Posterior vena cava (tissue), 2 donors: ENCODE measurements at places on chromosomes 16 and 17. TPM values are rescaled to one million over a fixed set of nuclear protein-coding genes. Genes with fewer than 3 reads are reported as not detected.

GRCh38 chr16:23330583-23331249 lies 28.6 kb downstream of the SCNN1B start:
- DNase-seq: peak; percentile 53

DNA sequence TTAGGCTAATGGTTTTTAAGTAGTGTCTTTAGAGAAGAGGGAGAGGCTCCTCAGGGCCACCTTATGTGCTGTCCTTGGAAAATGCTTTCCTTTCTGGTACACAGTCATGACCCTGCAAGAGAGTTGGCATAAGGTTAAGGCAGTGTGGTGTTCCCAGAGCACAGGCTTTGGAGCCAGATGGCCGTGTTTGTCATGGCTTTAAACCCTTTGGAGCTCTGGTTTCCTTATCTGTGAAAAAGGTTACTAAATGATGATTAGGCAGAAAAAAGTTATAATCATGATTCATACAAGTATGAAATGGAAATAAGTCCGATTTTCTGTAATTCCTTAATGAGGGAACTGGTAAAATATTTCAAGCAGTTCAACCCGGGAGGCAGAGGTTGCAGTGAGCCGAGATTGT lies 13.2 kb downstream of the UTP4 start:
- no peak for DNase-seq

- no peak for DNase-seq
Observed at GRCh38 chr16:68384288-68385161, 63.8 kb downstream of the SMPD3 start.

GRCh38 chr16:83085660-83086059 lies 458.9 kb downstream of the CDH13 start:
- DNase-seq: no peak

ARHGAP44 gene
- 6.0 TPM for total RNA-seq

EVPLL gene
- total RNA-seq: not detected

- no peak for DNase-seq
Observed at GRCh38 chr17:3979290-3979611, 15.0 kb upstream of the ATP2A3 start.

GRCh38 chr17:79148584-79148983 lies 74.0 kb downstream of the ENGASE start:
- DNase-seq: no peak

- DNase-seq: no peak
Observed at GRCh38 chr16:79195938-79196337, 404.6 kb downstream of the MAF start.

DNA sequence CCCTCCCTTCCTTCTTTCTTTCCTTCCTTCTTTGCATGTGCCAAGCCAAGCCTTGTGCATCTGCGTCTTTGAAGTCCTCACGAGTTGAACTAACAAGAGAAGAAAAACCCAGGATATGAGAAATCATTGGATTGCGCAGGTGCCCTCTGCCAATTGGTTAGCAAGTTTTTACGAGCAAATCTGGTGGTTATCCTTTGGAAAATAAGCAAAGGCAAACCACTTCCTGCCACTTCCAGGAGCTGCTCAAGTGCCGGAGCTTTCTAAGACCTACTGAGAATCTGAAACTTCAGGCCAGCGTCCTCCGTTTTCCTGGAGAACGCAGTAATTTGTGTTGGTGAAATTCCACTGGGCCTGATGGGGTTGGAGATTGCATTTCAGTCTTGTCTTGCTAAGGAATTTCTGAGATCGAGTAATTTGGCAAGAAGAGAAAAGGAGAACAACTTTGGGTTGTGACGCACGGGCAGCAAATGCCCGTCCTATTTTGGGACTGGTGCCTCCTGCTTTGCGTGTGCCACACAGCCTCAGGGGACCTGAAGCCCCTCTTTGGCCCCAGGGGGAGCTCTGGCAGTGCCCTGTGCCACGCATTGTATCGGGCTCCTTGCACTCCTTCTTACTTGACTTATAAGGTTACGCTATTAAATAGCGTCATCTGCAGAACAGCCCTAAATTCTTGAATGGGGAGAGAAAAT lies 56.4 kb downstream of the CMIP start:
- peak; percentile 87 for DNase-seq

- DNase-seq: peak; percentile 96
Observed at GRCh38 chr17:48618256-48618896, 3.3 kb upstream of the HOXB8 start.

- no peak for DNase-seq
Observed at GRCh38 chr17:18228176-18228682, 2.8 kb downstream of the LLGL1 start.

DNA sequence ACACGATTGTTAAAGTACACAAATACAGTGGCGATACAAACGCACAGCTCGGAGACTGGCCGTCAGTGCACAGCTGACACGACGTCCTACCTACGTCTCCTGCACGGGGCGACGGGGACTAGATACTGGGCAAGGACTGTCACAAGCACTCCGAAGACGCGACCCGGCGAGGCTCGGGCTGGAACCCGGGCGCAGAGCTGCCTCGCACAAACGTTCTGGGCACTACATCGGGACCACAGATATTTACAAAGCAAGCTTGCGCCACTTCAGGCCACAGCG lies 13.8 kb downstream of the SLC16A3 start:
- DNase-seq: no peak

GRCh38 chr16:30934827-30935557 lies 11.6 kb downstream of the FBXL19 start:
- DNase-seq: no peak

DNA sequence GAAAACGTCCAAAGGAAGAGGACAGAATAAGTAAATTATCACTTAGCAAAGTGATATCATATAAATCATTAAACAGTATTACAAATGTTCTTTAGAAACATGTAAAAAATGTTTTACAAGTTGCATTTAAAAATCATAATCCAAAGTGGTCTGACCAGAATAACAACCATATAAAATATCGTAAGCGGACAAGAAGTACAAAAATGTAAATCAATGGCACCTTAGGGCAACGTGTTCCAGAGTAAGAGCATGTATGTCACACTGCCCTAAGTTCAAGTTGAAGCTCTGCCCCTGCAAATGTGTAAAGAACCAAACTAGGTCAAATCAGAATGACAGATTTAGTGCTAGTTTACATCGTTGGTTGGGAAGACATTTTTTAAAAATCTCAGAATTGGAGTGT lies 11.4 kb downstream of the USP31 start:
- DNase-seq: no peak

DNA sequence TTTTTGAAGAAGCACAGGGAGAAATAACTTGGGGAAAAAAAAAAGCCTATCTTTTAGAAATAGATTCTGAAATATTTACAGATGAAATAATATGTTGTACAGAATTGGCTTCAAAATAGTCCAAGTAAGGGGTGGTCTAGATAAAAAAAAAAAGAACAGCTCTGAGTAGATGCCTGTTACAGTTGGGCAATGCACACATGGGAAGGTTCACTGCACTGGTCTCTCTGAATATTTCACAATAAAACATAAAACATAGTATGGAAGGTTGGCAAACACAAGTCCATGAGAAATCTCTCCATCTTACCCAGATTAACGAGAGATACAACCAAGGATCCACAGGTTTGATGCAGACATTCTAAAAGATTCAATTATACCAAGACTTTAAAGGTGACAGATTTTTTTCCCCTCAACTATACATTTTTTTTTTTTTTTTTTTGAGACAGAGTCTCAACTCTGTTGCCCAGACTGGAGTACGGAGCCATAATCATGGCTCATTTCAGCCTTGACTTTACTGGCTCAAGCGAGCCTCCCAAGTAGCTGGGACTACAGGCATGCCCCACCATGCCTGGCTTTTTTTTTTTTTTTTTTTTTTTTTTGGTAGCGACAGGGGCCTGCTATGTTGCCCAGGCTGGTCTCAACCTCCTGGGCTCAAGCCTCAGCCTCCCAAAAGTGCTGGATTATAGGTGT lies 58.0 kb downstream of the KANSL1 start:
- no peak for DNase-seq

DNA sequence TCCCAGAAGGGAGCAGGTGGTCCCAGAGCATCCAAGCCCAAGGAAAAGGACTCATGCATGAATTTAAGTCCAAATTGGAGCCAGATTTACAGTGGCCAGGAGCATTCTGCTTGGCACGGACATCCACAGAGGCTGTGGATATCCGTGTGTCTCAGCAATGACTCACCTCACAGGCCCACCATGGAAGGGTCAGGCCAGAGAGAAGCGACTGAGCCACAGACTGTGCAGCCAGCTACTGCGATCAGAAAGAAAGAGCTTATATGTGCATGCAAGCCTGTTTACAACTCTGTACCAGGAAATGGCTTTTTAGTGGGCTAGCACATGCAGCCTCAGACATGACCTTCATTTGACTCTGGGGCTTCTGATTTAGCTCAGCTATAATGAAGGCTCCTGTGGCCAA lies 231.0 kb downstream of the C16orf95 start:
- DNase-seq: no peak

DNA sequence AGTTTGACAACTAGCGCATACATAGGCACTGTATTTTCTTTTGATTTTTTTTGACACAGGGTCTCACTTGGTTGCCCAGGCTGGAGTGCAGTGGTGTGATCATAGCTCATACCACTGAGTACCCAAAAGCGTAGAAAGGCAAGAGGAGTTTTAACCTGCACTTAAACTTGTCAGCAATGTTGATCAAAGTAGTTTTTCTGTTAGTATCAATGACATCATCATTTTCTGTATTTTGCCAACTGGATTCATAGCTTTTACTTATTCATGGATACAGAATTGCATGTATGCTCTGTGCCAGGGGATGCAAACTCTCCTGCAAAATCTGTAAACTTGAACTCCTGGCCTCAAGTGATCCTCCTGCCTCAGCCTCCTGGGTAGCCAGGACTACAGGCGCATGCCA lies 55.9 kb upstream of the ATP2A3 start:
- DNase-seq: no peak

IKZF3 gene
- 1.6 TPM for total RNA-seq

DNA sequence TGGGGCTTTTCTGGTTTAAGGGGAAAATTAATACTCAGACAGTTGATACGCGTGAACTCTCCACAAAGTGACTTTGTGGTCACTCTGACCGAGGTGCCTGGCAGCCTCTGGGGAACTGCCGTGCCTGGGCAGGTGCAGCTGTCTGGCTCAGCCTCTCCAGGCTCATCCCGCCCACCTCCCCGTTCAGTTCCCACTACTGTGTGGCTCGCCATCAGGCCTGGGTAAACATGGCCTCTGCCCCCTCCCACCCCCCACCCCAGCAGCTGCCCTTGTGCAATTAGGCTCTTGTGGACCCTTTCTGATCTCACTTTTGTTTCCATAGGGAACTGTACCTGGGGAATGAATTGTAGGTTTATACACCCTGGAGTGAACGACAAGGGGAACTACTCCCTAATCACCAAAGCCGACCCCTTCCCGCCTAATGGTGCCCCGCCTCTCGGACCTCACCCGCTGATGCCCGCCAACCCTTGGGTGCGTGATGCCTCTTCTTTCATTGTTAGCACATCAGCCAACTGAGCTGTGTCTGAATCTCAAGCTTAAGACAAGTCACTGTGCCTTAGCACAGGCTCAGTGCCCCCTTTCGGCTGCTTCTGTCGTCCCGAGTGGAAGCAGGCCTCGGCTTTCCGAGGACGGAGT lies 27.8 kb downstream of the ZC3H18 start:
- no peak for DNase-seq

STAT5A gene
- 30.7 TPM for total RNA-seq

NDRG4 gene
- total RNA-seq: 5.8 TPM

- no peak for DNase-seq
Observed at GRCh38 chr17:50129353-50129727, 620 bp downstream of the SAMD14 start.

DNA sequence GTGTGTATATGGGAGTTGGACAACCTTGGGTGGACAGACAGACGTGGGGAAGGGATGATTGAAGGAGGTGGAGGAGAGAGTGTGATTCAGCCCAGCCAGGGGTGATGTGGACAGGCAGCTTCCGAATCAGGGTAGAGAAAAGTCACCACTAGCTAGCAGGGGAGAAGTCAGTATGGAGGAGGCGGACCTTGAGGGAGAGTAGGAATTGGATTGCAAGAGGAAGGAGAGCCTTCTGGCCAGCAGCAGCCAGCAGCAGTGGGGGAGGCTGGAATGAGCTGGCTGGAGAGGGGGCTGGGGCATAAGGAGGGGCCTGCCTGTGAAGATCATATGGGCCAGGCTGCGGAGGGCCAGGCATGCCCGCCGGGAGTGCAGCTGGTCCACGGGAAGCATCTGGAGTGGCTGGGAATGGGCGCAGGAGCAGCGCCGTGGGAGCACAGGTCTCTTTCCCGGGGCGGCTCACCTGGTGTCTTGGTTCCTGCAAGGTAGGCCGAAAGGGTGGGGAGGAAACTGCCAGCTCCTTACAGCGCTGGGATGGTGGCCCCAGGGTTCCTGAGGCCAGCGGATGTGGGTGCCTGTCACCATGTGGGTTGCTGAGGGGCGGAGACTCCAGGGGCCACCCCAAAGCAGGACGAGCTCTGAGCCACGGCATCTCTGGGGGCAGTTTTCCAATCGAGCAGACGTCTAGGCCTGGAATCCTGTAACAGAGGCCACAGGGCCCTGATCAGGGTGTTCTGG lies 235.3 kb downstream of the SEC14L1 start:
- no peak for DNase-seq

PLEKHM1 gene
- 45.3 TPM for total RNA-seq

- peak; percentile 99 for DNase-seq
Observed at GRCh38 chr16:2047330-2048115, at the start of the genes NTHL1 and TSC2. Gene NTHL1, minus strand, starts transcription at chr16:2047834. Its CDS starts 11 bp downstream, at chr16:2047823. Gene TSC2, plus strand, starts transcription at chr16:2047985. Its CDS starts 631 bp downstream, at chr16:2048616.

DNA sequence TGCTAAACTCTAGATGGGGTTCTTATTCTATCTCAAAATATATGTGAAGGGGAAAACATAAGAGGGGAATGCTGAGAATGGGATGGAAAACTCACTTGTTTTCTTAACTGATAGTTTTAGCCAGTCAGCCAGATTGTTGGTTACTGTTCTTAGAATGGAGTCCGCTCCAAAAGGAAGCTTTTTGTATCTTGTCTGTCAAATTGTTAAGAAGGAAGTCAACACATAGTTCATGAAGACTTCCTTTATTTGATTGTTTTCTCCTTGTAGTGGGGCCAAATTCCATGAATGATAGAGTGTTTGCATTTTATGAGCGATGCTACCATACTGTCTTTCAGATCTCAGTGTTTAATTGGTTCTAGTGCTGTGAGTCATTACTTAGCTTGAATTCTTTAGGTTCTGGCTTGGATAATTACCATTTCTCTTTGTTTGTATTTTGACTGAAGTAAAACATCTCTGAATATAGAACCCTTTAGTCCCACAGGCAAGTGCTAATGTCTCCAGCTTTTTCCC lies 98.3 kb upstream of the GOT2 start:
- no peak for DNase-seq

CTRL gene
- total RNA-seq: 1.2 TPM

OR1G1 gene
- not detected for total RNA-seq

- no peak for DNase-seq
Observed at GRCh38 chr17:52389632-52390031, 231.1 kb upstream of the CA10 start.

- no peak for DNase-seq
Observed at GRCh38 chr17:6120351-6120750, 50.2 kb downstream of the WSCD1 start.

GRCh38 chr16:89093602-89094251 lies at the start of gene ACSF3:
Gene ACSF3, plus strand, starts transcription at chr16:89093852. Its CDS starts 6,830 bp downstream, at chr16:89100682.
- peak; percentile 91 for DNase-seq

OTOA gene
- 0.33 TPM for total RNA-seq

SPATA32 gene
- total RNA-seq: not detected

DNA sequence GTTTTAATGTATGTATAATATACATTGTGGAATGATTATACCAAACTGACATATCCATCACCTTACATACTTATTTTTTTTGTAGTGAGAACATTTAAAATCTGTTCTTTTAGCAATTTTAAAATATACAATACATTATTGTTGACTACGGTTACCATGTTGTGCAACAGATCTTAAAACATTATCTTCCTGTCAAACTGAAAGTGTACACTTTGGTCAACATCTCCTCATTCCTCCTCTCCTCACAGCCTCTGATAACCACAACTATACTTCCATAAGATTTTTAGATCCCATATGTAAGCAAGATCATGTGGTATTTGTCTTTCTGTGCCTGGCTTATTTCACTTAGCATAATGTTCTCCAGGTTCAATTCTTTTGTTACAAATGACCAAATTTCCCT lies 7.5 kb upstream of the DNAJA2 start:
- no peak for DNase-seq
